ENCODE measurements at places on chromosomes 3 and 15.

DNA sequence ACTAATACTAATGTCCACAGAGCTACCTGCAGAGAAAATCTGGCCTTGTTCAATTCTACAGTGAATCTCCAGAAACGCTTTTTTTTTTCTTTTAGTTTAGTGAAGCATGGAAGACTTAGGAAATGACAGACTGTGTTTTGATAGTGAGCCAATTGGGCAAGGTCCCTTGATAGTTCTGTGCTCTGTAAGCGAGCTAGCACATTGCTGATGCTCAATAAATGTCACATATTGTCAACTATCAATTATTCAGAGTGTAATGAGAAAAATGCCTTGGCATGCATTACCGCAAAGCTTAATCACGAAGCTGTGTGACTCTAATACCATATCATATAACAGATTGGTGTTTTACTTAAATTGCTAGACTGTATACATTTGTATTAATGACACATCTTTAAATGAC, 5.2 kb upstream of the C3orf85 start:
- DNase-seq: no peak

- no peak for DNase-seq
Observed at GRCh38 chr3:38658841-38659240, 9.4 kb upstream of the SCN5A start.

- no peak for DNase-seq
Observed at GRCh38 chr3:60081381-60082095, 1031.7 kb upstream of the CFAP20DC start.

DNA sequence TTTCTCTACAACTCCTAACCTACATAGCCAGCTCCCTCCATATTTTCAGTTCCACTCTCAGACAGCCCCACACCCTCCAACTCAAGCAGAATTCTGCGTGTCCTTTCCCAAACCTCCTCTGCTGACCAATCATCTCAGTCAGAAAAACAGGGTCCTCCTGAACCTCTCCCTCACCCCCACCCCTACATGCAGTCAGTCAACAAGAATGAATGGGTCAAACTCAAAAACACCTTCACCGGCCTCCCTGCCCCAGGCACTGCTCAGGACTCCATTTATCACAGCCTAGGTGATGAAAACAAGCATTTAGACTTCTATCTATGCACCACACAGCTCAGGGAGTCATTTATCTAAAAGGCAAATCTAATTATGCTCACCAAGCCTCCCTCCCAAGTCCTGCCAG, 32.4 kb downstream of the MYL3 start:
- DNase-seq: no peak

DNA sequence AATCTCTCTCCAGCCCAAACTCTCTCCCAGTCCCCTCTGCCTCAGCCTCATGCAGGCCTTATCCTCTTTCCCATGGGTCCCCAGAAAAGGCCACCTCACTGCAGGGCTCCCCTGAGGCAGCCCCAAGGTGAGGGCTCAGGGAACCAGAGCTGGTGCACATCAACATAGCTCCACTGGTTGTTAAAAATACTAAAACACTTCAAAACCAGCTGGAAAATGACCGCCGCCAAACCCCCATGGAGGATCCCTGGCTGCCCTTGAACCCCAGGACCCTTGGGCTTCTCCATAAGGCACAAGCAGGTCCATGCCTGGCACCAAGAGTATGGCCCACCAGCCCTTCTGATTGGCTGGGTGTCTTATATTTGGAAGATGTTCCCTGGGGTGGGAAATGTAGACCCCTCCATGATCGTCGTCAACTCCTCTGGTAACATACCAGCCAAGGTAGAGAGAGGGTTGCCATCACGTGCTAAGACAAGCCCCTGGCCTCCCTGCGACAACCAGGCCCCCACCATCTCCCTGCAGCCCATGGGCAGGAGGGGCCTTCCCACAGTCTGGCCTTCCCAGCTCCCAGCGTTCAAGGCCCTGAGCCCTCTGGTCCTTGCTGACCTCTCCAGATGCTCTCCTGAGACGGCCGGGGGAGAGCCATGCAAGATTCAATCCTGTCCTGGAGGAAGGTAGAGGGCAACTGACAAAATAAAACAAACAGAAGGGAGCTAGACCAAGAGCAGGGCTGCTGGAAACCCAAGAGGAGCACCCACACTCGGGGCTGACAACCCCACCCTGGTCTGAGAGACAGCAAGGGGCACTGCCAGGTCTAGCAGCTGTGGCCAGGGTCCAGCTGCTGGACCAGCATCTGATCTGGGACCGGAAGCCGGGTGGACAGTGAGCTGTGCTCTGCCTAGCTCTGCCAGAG, 132.1 kb upstream of the PRR20G start:
- no peak for DNase-seq

GRCh38 chr3:59101231-59101736, 51.5 kb upstream of the CFAP20DC start:
- no peak for DNase-seq

DNA sequence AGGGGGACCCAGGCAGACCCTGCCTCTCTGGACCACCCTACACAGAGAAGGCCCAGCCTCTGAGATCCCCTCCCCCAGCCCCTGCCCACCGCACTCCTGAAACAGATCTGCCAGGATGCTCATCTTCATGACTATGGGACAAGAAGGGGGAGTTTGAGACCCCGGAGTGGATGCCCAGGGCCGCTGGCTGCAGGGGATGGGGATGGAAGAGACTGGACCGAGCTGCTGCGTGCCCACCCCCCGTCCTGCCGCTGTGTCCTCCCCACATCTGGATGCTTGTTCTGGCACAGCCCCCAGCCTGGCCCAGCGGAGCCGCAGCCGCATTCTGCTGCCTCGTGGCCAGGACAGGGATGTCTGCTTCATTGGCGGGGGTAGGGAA, 30.3 kb upstream of the SEMA3F start:
- no peak for DNase-seq

DNA sequence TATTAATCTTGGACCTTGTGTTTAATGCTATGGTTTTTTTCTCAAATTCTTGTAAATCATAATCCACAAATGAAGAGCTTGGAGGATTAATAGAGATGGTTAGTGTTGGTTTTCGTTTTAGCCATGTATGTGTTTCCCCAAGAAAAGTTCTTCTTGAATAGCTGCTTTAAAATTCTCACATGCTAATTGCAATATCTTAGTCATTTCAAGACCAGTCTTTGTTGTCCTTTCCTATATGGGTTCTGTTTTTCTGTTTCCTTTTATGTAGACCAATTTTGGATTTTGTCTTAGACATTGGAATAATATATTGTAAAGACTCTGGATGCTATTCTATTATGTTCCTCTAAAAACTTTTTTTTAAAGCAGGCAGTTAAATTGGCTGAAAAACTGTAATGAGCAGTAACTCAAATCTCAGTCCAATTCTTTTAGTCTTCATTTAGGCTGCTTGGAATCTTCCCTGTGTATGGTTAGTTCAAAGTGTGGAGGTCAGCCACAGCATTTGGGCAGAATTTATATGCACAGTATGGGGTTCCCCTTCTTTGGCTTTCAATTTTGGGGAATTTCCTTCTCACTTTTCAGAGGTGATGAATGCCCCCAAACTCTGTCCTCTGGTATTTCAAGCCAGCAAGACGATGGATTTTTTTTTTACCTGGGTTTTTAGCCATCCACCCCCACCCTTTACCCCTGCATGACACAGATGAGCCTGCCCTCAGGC, 39.1 kb upstream of the DNAJC13 start:
- DNase-seq: no peak

DNA sequence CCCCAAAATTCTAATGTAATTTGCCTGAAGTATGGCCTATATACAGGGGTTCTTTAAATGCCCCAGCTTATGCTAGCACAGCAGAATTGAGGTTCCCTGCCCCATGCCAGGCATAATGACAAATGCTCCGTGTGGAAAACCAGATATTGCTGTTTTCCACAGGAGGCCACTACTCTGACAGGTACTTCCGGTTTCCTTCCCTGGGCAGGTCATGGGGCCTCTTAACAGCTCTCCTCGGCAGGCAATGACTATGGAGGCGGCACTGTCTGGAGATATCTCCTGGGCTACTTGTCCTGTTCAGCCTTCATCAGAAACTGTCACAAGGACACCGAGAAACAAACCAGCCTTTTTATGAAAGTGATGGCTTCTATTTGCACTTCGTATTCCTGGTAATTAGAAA, 54.8 kb downstream of the SLC7A14 start:
- no peak for DNase-seq

GRCh38 chr3:101532783-101533602, 20.0 kb upstream of the SENP7 start:
- DNase-seq: no peak

DNA sequence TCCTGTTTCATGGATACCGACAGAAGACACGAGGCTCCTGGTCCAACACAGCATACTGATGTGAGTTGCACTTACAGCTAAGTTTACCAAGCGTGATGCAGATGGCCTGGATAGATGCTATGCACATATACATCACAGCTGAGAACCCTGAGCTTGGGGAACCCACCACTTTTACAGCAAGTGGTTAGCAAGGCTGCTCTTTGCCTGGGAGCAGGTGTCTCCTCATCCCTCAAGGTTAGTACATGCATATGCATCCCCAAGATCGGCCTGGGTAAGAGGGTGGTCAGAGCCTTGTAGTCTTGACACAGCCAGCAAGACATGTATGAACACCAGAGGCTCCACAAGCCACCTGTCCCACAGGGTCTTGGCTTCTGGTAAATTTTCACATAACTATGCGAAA, 28.3 kb downstream of the LRRC2 start:
- DNase-seq: no peak

- DNase-seq: no peak
Observed at GRCh38 chr3:78506581-78507195, 1261.1 kb downstream of the ROBO1 start.

GRCh38 chr3:172142051-172142863, 102.9 kb downstream of the FNDC3B start:
- no peak for DNase-seq

DNA sequence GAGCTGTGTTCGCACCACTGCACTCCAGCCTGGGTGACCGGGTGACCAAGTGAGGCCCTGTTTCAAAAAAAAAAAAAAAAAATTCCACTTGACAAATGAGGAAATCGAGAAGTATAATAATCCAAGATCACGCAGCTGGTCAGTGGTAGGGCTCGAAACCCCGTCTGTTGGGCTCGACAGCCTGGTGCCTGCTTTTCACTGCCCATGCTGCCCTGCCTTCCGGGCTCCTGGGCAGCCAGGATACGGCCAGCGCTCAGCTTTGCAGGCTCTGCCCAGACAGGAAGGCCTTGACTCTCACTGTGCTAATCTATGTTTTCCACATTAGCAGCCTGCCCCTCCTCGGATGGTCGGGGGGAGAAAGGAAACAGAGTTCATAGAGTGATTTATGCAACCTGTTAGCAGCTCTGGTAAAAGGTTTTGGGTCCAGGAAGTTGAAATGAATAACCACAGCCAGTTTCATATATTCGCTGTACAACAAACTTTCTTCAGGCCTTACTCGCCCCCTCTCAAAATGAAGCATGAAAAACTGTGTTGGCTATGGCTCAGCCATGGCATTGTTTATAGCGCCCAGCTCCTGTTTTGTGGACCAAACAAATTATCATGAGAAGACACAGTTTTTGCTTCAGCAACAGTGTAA, 108.8 kb downstream of the XXYLT1 start:
- DNase-seq: no peak

DNA sequence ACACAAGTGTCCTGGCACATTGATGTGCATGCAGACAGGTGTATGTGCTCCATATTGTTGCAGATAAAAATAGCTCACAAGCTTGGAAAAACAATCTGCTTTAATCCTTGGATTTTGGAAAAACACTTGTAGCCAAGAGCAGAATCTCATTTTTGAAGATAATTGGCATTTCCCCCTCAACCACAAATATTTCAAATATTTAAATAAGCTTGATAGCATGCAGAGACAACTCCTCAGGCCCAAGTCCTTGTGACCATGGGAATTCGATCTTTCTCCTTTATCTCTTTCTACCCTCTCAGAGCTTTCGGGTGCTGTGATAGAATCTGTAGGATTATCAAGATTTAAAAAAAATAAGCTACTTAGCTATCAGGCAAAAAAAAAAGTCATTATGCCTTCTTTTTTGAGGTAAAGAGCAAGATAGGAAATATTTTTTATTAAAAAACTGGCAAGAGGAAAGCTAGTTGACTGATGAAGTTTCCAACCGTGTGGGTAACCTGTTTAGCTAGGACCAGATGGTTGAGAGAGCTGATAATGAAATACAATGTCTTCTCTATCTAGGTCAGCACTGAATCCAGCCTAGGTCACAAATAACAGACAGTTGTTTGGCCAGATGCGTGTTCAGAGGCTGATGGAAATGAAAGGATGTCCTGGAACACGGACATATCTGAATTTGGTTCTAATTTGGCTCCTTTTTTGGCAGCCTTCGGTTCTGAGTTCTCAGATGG, 54.9 kb upstream of the SNRK start:
- DNase-seq: no peak

DNA sequence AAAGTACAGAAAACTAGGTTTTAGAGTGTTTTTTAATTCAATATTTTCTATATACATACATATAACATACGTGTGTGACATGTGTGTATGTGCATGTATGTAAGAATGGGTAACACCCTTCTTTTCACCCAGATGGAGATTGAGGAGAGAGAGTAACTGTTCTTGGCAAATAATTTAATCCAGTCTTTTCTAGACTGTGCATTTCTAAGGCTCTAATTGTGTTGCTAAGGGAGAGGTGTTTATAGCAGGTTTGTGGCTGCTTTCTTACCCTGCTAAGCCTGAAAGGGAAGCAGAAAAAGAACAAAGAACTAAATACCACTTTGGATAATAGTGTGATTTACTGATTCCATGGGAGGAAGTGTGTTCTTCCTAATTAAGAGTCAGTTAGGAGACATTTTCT, 46.0 kb upstream of the ALDH1L1 start:
- DNase-seq: no peak

GRCh38 chr3:48190911-48191310, 2.7 kb upstream of the CDC25A start:
- no peak for DNase-seq

- DNase-seq: no peak
Observed at GRCh38 chr3:149466192-149466591, 8.3 kb upstream of the TM4SF4 start.

GRCh38 chr3:29481969-29482767, 201.3 kb downstream of the RBMS3 start:
- no peak for DNase-seq

- no peak for DNase-seq
Observed at GRCh38 chr3:133934073-133934970, 38.6 kb upstream of the RAB6B start.

- DNase-seq: peak; percentile 88
Observed at GRCh38 chr3:25782938-25783660, at the start of gene NGLY1. TSS of gene NGLY1 (minus strand) at chr3:25783443. CDS start at chr3:25783390, 53 bp downstream.

GRCh38 chr3:187247398-187247797, 44.1 kb downstream of the MASP1 start:
- no peak for DNase-seq

DNA sequence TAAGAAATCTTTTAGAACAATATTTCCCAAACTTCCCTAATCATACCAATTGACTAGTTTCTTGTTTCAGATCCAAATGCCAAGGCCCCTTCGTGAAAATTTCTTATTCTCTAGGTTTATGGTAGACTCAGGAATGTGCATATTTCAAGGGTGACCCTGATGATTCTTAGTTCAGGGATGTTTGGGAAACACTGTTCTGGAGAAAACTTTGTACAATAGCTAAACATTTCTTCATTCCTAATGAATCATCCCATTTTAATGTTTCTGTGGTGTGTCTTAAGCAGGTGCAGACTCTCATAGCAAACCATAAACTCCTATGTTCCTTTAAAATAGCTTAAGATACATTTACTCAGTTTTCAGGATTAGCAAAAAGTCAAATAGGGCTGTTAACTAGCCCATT, 314.5 kb downstream of the TIGIT start:
- no peak for DNase-seq

All from activated CD4-positive, CD25-positive, alpha-beta regulatory T cell treated with anti-CD3 and anti-CD28 coated beads, Interleukin-2, amount 50 U/mL, for 72 hours (primary cell).